ELF-1 (cell line): ENCODE measurements at places on chromosomes 5 and 9.

DNA sequence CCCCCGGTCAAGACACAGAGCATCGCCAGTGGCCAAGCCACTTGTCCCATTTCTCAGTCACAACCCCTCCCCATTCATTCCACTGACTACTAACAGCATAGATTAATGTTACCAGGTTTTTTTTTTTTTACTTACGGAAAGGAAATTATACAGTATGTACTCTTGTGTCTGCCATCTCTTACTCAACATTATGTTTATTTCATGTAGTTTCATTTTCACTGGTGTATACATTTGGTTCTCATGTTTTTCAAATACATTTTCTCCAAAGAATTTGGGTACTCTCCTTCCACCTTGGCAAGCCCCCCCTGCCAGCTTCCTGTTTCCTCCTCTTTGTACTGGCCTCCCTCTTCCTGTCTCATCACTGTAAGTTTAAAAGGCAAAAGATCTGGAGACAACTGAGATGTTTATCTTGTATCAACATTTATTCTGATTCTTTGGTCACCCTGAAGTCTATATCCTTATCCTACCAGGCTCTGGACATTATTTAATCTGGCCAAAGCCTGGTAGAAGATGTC is 207.3 kb downstream of the SAXO1 start:
- no peak for DNase-seq

GRCh38 chr5:57503433-57503832 is 20.8 kb upstream of the ACTBL2 start:
- no peak for DNase-seq

GRCh38 chr5:2207416-2208238 is 324.9 kb upstream of the IRX4 start:
- DNase-seq = peak; percentile 80

DNA sequence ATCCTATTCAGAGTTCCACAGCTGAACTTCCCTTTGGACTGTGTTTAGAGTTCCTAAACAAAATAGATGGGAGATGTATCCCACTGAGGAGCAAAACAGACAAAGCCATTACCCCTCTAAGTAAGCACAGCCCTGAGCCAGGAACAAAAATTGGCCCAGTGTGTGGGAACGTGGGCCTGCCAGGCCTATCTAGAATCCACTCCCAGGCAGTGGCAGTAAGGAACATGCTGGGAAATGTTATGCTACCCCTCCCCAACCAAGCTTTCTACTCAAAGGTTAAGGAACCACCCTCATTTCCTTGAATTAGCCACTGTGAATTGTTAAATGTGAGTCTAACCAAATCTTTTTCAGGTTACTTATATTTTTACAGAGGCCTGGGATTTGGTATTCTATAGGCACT is 405.1 kb upstream of the PTGER4 start:
- no peak for DNase-seq

- no peak for DNase-seq
Observed at GRCh38 chr5:126096442-126097006, 326.7 kb upstream of the GRAMD2B start.

DNA sequence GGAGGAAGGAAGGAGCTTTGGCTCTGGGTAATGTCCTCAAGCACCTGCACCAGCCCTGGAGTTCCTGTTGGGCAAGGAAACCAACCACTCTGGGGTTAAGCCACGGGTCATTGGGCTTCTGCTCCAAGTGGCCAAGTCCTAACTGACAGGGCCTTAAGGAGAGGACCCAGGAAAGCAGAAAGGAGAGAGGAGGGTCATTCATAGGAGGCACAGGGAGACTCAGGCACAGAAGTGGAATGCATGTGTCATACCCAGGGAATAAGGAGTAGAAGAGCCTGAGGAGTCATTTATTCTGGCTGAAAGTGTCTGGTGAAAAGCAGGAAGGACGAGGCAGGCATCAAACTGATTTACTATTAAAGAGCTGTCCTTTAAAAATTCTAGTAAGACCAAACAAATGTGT is 129.2 kb downstream of the DMRT2 start:
- DNase-seq = no peak

- no peak for DNase-seq
Observed at GRCh38 chr5:157828105-157828943, 30.6 kb downstream of the CLINT1 start.

GRCh38 chr5:74530326-74531050 is 110.0 kb downstream of the ENC1 start:
- no peak for DNase-seq

- DNase-seq = no peak
Observed at GRCh38 chr5:885529-885928, 7.1 kb downstream of the BRD9 start.

GRCh38 chr5:151295138-151295537 is 8.4 kb downstream of the SLC36A3 start:
- DNase-seq = no peak

DNA sequence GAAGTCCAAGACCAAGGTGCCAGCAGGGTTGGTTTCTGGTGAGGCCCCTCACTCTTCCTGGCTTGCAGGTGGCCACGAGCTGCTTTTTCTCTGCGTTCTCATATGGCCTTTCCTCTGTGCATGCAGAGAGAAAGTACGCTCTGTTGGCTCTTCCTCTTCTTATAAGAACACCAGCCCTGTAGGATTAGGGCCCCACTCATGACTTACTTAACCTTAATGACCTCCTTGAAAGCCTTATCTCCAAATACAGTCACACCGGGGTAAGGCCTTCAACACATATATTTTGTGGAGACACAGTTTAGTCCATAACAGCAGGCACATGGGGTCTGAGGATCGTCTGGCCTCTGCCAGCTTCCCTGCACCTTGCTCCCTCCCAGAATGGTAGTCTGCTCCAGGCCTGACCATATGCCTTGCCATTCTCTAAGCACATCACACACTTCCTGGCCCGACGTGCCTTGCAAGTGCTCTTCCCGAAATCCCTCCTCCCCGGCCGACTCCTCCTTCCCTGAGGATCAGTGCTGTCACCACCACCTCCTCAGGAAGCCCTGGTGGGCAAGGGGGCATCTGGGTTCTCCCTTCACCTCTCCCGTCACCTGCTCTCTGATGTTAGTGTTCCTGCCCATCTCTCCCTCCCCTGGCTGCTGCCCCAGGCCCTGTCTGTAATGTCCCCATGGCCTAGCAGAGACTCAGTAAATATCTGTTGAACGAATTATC is 200.7 kb downstream of the AOPEP start:
- no peak for DNase-seq

- DNase-seq = no peak
Observed at GRCh38 chr5:129689045-129689444, 58.8 kb upstream of the MINAR2 start.

DNA sequence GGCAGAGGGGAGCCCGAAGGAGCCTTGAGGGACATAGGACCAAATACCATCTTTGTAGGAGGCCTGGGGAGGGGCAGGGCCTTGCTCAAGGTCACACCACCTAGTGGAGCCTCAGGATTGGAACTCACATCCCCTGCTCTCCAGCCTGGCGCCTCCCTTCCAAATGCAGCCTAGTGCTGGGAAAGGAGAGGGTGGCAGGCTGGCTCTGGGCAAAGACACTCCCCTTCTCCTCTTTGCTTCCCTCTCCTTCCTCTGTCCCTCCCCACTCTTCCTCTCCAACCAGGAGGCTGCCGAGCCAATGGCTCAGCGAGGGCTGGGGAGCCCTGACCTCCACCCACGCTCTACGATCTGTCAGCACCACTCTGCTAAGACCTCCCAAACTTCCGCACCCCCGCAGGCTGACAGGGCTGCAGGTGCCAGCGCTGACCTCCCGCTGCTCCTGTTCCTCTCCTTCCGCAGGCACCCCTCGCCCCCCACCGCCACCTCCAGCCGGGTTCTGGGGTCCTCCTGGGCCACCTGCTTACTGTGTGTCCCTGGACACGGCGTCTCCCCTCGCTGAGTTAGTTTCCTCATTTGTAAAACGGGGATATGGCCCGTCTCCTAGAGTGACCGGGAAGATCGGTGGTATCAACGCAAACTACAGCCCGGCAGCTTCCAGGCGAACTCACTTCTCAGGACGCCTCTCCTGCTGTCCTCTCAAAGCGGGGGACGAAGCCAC is 52.9 kb downstream of the C9orf50 start:
- peak; percentile 79 for DNase-seq

GRCh38 chr5:11009576-11009975 is 248.5 kb upstream of the DAP start:
- DNase-seq = no peak

DNA sequence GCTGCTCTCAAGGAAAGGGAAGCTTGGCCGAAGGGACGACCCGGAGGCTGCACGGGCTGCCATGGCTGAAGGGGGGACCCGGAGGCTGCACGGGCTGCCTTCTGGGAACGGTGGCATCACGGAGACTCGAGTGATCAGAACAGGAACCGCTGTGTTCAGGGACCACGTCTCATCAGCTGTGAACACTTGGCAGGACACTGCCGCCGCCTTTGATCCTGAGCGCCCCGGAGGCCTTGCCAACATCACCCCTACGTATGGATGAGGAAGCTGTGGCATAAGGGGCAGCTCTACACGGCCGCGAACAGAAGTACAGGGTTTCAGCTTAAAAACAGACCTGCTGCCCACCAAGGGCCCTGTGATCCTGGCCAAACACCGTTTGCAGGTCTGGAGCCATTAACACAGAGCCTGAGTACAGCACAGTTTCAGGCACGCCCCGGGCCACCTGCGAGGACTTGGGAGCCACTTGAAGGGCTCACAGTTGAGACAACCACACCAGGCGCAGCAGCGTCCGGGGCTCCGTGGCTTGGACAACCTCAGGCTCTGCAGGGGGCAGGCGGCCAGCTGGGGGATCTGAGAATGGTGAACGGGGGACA is 23.9 kb upstream of the TERT start:
- no peak for DNase-seq

- DNase-seq = no peak
Observed at GRCh38 chr5:125381290-125381689, 634.9 kb upstream of the ZNF608 start.

DNA sequence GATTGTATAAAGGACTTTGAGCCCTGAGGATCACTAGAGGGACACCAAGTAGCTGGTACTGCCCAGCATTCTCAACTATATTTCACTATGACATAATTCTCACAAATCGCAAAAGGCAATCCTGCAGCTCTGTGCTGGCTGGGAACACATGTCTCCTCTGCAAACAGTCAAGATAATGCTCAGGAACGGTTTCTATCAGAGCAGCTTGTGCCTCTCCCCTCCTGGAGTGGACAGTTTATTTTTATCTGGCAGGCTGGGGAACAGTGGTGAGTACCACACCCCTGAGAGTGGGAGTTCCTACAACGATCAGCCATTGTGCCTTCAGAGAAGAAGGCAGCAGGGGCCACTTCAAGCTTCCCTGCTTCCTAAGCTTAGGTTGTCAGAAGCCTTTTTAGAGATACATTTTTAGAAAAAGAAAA is 65.8 kb downstream of the ERAP1 start:
- DNase-seq = no peak

- no peak for DNase-seq
Observed at GRCh38 chr5:78369680-78370079, 9.3 kb downstream of the SCAMP1 start.

DNA sequence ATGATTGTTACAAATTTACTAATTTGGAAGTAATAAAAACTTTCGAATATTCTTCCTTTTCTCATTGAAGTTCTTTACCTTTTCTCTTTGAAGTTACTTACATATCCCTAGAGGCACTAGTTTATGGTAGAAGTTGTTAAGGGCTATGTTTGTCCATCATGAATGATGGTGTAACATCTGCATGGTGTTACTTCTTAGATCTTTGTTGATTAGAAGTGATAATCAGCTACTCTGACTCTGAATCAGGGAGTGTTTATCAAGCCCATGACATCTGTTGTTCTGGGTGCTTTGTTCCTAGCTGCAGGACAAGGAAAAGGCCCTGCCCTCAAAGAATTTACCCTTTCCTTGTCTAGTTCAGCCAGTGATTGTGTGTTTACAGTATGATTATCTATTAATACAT is 32.9 kb downstream of the MAP3K1 start:
- DNase-seq = no peak

DNA sequence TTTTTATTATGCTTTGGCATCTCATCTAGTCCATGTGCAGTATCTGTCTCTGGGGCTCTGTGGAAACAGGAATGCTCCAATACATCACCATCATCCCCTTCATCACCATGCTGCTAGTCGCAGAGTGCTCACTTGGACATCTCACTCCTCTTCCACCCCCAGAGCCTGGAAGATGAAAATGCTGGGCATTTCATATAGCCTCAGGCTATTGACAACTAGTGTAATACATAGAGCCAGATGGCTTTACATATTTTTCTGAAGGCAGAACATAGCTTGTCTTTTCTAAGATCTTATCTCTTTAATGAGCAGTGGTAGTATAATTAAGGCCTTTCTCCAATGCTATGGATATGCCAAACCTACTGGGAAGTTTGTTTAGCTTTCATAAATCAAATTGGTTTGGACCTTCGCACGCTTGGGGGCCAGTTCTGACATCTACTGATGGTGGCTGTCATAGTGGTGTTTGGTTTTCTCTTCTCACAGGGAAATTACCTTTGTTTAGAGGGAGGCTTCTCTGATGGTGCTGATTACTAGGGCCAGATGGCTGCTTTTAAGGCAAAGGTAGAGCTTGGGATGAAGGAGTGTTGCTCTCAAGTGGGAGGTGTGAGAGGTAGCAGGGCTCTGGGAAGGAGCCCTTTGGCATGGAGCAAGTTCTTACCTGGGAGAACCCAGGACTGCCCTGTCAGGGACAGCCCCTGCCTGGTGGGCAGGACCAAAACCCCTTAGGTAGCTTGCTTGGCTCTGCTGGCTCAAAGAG is 63.1 kb upstream of the CXCL14 start:
- DNase-seq = no peak

GRCh38 chr9:84136119-84136868 is 155.7 kb downstream of the RMI1 start:
- no peak for DNase-seq

DNA sequence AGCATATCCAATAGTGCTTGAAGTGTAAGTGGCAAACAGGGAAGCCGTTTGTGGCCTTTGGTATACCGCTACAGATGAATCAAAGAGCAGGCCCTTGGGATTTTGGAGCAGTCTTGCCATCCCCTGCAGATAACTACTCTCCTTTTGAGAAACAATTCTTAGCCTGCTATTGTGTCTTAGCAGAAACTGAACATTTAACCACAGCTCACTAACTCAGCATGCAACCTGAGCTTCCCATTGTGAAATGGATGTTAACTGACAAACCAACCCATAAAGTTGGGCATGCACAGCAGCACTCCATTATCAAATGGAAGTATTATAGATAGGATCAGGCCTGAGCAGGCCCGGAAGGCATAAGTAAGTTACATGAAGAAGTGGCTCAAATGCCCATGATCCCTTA is 315.3 kb upstream of the PTGER4 start:
- DNase-seq = no peak

DNA sequence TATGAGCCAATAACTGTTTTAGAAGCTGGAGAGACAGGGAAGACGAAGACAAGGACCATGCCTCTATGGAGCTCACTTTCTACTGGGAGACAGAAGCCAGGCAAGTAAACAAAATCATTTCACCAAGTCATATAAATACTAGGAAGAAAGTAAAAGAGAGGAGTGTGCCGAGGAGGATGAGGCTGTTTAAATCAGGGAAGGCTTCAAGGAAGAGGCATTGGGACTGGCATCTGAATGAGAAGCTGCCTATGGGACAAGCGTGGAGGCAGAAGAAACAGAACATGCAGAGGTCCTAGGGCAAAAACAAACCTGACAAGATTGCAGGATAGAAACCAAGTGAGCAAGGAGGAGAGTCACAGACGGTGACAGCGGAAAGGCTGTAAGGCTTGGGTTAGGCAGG is 68.1 kb upstream of the CPLX2 start:
- DNase-seq = no peak

GRCh38 chr9:127746959-127747569 is 12.0 kb upstream of the TOR2A start:
- no peak for DNase-seq
